ENCODE measurements at places on chromosomes 3 and 15.

DNA sequence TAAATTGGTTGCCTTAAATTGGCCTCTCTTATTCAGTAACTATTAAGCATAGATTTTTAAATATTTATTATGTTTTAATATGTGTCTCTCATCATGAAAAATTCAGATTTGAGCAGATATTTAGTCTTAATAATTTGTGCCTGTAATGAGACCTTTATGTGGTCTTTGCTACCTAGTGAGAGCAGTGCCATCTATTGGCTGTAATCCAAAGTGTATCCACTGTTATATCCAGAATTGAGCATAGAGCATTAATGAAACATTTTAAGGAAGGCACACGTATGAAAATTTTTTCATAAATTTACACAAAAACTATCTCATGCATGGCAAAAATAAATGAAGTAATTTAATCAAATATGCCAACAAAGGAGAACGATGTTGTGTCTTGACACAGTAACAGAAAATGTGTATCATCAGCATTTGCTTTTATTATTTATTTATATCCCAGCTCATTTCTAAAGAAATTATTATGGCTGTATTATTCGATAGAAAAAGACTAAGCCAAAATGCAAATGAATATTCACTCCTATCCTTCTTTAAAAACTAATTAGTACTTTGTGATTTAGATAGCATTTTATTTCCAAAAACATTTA lies 203.5 kb downstream of the RSRC1 start:
- no peak for DNase-seq

- no peak for DNase-seq
Observed at GRCh38 chr3:20652231-20652986, 466.4 kb upstream of the SGO1 start.

GRCh38 chr3:19598870-19599269 lies 335.1 kb downstream of the EFHB start:
- no peak for DNase-seq

DNA sequence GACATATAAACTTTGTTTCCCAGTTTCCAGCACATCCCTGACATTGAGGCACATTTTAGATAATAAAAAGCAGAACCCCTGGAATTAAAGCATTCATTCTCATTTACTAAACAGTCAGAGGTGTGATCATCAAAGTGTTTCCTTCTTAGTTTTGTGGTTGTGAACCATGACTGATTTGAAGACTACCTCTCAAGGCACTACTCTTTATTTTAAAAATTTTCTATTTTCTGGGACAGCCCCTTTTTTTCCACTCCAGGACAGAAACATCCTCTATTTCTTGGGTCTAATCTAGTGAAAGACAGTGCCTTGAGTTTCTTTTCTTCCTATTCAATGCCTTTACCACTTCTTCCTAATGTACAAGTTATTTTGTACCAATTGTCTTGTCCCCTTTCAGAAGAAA lies 5.2 kb downstream of the SST start:
- no peak for DNase-seq

DNA sequence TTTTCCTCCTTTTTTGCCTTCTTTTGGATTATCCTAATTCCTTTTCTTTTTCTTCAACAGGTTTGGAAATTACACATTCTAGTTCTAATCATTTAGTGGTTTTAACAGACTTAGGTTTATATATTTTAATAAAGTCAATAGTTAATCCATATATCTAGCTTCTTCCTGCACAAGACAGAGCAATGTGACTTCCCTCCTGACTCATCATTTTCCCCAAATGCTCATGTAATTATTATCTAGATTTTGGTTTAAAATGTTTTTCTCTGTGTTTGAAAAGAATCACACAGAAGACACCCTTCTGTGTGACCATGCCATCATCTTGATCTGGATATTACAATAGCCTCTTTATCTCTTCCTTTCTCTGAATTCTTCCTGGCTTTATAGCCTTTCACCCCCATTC lies 28.6 kb upstream of the SSR3 start:
- DNase-seq: no peak

GRCh38 chr3:169146179-169146665 lies 517.3 kb downstream of the MECOM start:
- DNase-seq: no peak

DNA sequence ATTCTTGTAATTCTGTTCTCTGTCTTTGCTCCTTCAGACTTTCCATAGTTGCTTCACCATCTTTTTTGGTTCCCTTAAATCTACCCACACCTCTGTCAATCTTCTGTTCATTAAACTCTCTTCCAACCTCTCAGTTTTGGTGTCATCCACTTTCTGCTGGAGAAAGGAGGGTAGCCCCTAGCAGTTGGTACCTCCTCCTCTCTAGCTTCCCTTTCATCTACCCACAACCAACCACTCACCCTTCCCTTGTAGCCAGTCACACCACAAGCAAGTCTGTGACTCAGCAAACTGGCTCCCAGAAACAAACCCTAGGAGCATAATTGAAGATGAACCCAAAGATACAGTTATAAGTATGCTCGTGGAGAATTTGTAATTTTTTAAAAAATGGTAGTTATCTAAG lies 318.6 kb downstream of the FHIT start:
- no peak for DNase-seq

DNA sequence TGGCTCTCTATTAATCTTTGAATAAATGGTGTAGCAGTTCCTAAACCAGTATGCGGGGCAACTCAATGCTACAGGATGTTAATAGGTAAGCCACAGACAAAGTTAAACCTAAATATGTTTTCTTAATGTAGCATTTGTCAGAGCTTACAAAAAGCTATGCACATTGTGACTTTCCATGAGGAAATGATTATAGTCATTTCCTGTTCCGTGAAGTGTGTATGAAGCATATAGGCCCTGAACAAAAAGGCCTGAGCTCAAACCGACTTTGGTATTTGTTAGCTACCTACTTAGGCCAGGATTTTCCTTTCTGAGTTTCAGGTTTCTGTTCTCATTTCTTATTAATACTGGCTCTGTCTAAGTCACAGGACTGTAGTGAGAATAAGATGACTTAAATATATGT lies 14.2 kb downstream of the ZNF80 start:
- DNase-seq: no peak

DNA sequence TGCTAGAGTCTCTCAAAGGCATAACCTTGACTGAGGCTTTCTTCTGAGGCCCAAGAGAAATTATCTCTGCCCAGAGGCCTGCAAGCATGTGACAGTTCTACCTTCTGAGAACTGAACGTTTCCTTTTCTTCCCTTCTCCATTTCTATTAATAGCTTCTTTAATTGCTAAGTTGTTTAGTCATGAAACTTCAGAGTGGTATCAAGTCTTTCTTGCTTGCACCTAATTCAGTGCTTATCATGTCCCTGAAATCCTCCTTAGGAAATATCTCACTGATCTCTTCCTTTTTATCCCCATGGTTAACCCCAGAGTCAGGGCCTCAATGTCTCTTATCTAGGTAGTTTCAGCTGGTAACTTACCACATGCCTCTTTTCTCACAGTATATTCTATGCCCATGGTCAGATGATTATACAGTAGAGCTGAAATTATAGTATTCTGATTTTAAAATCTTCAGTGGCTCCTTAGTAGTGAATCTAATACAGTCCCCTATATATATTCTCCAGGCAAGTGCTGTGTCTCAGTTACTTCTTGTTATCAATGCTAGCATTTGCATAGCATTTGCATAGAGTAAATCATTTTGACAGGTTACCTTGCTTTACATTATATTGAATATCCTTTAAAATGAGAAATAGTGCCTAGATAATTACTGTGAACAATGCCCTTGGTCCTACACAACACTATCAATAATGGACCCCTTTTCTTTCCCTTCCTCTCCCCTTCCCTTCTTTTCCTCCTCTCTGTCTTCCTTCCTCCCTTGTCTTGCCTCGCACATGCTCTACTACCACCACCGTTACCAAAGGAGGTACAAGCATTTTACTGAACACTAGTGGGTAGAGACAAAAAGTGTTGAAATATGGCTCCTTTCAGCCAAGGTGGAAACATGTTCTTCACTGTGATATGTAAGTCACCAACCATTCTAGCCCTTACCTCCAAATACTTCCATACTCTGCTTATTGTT lies 33.0 kb downstream of the KBTBD8 start:
- DNase-seq: no peak

DNA sequence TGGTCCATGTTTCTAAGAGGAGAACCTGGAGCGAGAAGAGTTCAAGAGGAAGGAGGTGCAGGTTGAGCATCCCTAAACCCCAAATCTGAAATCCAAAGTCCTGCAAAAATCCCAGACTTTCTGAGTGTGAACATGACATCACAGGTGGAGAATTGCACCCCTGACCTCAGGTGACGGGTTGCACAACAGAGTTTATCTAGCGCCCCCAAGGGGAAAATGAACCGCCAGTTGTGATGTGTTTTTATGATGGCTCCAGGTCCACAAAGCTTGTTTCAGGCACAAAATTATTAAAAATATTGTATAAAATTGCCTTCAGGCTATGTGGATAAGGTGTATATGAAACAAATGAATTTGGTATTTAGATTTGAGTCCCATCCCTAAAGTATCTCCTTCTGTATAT lies 420.0 kb downstream of the GABRB3 start:
- no peak for DNase-seq

- no peak for DNase-seq
Observed at GRCh38 chr3:143875546-143875945, 27.3 kb upstream of the SLC9A9 start.

DNA sequence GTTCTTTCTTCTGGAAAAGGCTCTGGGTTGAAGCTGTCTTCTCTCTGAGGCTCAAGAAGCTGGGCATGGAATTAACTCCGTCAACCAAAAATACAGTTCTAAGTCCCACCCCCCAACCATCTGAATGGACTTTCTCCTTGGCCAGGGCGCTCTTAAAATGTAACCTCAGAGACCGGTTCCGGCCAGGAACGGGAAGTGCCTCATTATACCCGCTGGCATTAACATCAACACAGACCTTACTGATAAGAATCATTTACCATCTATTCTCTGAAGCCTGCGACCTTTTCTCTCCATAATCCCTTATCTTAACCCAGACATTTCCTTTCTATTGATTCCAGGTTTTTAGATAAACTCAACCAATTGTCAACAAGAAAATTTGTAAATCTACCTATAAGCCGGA lies 64.7 kb downstream of the ATP1B3 start:
- no peak for DNase-seq

DNA sequence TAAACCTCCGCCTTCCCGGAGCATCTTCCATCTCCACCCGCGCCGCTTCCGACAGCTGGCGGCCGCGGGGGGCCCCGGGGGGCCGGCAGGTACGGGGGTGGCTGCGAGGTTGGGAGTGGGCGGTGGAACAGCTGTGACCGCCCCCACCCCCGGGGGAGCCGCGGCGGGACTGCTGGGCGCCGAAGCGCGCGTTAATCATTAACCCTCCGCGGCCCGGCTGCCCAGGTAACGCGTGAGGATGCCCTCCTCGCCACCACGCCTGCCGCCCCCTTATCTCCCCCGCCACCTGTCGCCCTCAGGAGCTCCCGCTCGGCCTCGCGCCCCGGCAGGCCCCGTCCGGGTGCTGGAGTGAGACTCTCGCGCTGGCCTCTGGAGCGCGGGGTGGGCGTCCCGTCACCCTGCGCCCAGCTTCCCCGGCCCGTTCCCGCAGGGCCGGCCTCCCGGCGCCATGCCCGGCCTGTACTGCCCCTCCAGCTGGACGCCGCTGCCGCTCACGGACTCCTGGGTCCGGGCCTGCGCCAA lies 757 bp downstream of the VWA5B2 start:
- no peak for DNase-seq

- no peak for DNase-seq
Observed at GRCh38 chr3:4138786-4139431, 164.3 kb upstream of the SETMAR start.

GRCh38 chr3:35723480-35724097 lies 84.3 kb downstream of the ARPP21 start:
- DNase-seq: no peak

DNA sequence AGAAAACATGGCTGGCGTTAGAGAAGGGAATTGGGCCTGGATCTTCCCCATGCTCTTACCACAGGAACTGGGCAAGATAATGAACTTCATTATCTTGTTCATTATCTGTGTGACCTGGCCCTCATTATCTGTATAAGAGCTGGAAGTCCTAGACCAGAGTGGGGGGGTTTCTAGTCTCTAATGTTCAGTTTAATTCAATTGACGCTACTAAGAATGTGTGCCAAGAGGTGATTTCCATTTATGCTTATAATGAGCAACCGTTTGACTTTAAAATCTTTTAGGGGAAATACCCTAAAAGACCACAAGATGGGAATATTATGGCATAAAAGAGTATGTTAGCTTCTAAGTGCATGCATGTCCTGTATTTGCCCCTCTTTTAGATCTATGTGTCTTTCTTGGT lies 59.1 kb upstream of the CSTA start:
- DNase-seq: no peak

DNA sequence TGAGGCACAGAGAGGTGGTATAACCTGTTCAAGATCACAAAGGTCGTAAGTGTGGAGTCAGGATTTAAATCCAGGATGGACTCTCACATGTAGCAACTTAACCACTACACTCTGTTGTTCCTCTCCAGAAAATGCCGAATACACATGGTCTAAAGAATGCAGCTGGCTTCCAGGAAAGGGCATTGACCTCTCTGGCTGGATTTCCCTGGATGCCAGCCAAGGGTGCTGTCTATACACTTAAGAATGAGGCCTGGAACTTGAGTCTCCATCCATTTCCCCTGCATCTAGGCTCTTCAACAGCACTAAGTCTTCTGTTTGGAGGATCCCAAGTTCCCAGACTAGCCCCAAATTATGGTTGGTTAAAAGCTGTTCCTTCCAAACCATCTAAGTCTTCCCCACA lies 60.5 kb downstream of the CERS3 start:
- DNase-seq: no peak

GRCh38 chr3:123028233-123028828 lies 768 bp upstream of the SEMA5B start:
- no peak for DNase-seq

- no peak for DNase-seq
Observed at GRCh38 chr3:169145540-169146178, 517.9 kb downstream of the MECOM start.

DNA sequence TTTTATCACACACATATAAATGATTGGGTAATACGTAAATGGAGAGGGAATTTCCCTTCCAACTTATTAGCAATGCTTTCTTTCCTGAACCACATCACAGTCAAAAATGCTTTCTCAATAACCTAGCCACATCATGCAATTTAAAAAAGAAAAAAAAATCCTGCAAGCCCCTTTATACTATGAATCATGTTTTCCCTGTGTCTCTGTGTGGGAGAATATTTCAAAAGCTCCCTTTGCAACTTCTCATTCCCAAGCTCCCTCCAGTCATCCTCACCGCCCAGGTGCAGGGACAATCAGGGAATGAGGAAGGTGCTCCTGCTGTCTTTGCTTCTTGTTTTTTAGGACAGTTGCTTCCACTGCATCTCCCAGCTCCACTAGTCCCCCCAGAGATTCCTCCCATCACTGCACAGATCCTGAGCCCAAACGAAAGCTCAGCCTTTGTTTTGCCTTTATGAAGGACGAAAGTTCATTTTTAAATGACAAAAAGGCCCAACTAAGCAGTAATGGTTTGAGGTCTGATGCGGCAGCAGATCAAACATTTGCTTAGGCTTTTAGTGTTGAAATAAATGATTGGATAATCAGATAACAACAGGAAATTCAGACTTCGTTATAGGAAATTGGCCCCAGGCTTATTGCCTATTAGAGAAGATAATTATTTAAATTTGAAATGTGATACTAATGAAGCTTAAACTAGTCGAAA lies 47.8 kb upstream of the ADGRG7 start:
- no peak for DNase-seq

All from activated CD4-positive, CD25-positive, alpha-beta regulatory T cell treated with anti-CD3 and anti-CD28 coated beads, Interleukin-2, amount 50 U/mL, for 72 hours (primary cell).